ENCODE measurements at places on chromosomes 12 and 14.

DNA sequence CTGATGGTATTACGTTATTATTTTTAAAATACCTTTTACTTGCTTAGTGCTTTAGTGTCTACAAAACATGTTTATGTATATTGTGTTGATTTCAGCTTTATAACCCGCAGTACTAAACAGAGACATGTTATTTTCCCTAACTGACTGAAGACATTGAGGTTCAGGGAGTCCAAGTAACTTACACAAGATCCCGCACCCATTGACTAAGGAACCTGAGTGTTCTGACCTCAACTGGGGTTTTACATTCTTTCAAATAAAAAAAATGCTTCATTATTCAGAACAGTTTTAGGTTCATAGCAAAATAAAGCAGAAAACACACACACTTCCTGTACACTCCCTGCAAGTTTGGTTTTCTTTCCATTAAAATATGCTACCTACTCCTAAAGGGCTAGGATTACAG lies 60.4 kb upstream of the METAP2 start:
- no peak for DNase-seq

GRCh38 chr14:57526942-57527341 lies 33.3 kb upstream of the CCDC198 start:
- DNase-seq, result no peak

GRCh38 chr14:59360923-59361794 lies 104.0 kb downstream of the GPR135 start:
- DNase-seq, result peak; percentile 82

- DNase-seq, result peak; percentile 89
These were observed 111.2 kb downstream of the LGMN start for GRCh38 chr14:92637228-92637627.

- DNase-seq, result no peak
These were observed 7.6 kb downstream of the EVL start for GRCh38 chr14:100072783-100073346.

- DNase-seq, result no peak
These were observed 24.9 kb upstream of the TMED2 start for GRCh38 chr12:123559468-123559867.

DNA sequence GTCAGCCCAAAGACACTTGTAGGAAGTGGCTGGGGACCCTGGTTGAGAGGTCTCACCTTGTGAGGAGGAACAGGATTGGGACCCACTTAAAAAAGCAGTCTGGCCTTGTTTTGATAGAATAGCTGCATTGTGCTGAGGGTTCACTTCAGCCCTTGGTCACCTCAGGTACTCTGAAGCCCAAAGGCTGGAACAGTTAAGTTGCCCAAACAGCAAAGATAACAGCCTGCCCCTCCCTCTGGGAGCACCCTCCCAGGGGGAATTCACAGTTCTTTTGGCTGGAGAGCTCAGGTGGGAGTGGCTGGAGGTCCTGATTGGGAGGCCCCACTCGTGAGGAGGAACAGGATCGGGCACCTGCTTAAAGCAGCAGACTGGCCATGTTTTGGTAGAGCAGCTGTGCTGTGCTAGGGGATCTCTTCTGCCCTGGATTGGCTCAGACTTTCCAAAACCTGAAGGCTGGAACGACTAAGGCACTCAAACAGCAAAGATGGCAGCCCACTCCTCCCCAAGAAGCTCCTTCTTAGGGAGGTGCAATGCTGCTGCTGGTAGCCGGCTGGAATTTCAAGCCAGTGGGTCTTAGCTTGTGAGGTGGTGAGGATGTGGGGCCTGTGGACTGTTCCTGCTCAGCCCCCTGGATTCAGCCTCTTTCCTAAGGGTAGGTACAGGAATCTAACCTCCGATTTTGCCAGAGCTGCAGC lies 143.8 kb upstream of the SLC38A2 start:
- no peak for DNase-seq

DNA sequence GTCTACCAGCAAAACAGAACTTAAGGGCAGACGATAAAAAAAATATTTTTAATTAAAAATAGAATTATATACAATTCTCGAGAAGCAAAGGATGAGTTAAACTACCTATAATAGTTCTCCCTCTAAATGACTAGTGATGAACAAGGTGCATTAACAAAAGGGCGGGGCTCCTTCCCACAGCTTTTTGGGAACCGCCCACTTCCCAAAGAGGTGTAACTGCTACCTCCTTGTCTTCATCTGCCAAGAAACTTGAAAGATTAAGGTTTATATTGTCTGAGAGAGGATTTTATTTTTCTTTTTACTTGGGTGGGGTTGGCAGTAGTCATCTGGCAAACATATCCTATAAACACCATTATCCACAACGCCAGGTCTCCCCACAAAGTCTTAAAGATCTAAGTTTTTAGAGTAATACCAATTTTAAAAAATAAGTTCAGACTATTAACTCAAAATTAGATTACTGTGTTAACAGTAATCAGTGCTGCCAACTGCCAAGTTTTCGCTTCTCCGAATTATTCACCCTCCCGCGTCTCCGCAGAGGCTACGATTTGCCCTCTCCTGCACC lies 938 bp downstream of the RALGAPA1 start:
- no peak for DNase-seq

DNA sequence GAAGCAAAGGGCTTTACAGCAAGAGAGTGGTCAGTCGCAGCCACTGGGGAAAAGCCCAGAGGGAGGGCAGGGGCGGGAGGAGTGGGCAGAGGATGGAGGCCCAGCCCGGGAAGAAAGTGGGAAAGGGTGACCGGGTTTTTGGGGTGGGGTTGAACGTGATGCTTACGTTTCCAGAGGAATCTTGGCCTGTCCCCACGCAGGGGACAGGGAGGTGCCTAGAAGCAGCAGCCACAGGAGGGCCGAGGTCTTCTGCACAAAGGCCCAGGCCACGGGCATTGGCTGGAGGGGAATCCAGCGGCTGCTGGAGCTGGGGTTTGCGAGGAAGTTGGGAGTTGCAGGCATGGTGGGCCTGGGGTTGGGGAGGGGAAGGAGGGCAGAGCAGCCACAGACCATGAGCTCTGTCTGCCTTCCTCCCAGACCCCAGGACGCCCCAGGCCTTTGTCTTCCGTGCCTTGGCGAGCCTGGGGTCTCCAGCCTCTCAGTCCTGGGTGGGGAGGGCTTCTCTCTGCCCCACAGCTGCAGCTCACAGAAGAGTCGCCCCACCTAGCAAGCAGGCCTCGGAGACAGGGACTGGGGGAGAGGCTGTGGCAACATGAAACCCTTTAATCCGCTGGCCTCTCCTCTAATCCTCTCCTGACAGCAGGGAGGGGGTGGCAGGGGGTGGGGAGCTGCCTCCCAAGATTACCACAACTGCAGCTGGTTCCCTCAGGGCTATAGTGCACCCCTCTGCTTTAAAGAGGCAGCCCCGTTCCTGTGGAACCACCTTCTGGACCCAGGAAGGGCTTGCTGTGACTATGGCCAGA lies at the start of gene CACNA2D4:
CACNA2D4 (minus strand) TSS at position 572 of the 803 bp plus-strand sequence; CDS start at position 393, 179 bp downstream.
- DNase-seq, result no peak

DNA sequence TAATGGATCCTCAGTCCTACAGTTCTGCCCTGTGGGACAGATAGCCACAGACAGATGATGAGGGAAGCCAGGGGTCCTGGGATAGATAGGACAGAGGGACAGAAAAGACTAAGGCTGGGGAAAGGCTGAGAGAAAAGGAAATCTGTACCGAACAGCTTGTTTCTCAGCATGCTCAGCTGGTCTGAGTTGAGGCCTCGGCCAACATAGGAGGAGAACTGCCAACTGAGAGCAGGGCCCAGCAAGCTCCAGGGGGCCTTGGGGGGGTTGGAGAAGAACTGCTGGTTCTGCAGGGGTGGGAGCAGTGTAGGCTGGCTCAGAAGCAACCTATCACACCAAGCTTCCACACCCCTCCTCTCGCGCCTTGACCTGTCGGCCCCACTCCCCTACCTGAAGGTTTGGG lies 10.1 kb downstream of the IL23A start:
- DNase-seq, result no peak

GRCh38 chr12:27981874-27982273 lies 9.3 kb upstream of the PTHLH start:
- DNase-seq, result no peak

DNA sequence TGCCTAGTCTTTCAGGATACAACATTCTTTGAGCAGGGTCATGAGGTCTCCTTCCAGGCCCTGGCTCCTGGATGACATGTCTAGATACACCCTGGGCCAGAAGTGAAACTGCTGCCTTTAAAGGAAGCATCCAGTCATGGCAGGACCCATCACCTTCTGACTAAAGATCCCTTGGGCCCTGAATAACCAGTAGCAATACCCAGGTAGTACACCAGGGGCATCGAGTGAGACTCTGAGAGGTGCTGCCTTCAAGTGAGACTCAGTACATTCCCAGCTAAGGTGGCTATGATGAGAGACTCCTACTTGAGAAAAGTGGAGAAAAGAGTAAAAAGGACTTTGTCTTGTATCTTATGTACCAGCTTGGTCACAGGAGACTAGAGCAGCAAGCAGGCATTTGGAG lies 23.5 kb downstream of the OR6C68 start:
- no peak for DNase-seq

DNA sequence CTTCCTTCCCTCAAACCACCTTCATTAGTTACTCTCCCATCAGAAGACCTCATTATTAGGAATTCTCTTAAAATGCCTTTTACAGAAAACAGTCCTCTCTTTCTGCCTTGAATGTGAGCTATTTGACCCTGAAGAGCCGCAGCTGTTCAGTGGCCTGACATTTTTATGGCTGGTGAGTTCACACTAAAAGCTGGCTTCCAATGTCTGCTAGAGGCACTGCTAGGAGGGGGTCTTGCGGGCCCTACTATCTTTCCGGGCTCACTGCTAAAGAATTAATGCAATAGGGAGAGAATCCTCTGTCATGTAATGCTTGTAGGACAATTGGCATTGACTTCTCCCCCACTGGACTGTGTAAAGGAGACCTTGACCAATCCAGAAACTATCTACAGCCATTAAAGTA lies 87.7 kb downstream of the GPR135 start:
- DNase-seq, result no peak

DNA sequence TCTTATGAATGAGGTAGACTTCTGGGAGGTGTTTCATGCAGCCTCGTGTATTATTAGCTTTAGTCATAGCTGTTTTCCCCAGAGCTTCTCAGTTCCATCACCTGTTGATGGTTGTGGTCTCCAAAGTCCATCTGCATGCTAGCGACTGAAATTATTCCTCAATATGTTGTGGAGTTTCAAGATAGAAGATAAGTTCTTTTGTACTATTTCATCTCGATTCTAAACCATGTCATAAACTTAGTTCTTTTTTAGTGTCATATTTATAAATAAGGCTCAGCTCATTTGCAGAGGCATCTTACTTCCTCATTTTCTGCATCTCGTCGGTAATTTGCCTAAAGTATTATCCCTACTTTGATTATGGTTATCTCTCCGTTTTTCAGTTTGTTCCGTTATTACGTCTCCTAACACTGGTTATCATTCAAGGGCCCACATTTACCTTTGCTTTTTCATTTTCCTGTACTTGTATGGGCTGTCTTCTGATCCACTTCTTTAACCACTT lies 119.1 kb downstream of the ITPR2 start:
- DNase-seq, result no peak

- DNase-seq, result no peak
These were observed 120.0 kb downstream of the DNAI7 start for GRCh38 chr12:25074954-25075353.

GRCh38 chr12:67943141-67943892 lies 45.9 kb upstream of the IFNG-AS1 start:
- peak; percentile 83 for DNase-seq

DNA sequence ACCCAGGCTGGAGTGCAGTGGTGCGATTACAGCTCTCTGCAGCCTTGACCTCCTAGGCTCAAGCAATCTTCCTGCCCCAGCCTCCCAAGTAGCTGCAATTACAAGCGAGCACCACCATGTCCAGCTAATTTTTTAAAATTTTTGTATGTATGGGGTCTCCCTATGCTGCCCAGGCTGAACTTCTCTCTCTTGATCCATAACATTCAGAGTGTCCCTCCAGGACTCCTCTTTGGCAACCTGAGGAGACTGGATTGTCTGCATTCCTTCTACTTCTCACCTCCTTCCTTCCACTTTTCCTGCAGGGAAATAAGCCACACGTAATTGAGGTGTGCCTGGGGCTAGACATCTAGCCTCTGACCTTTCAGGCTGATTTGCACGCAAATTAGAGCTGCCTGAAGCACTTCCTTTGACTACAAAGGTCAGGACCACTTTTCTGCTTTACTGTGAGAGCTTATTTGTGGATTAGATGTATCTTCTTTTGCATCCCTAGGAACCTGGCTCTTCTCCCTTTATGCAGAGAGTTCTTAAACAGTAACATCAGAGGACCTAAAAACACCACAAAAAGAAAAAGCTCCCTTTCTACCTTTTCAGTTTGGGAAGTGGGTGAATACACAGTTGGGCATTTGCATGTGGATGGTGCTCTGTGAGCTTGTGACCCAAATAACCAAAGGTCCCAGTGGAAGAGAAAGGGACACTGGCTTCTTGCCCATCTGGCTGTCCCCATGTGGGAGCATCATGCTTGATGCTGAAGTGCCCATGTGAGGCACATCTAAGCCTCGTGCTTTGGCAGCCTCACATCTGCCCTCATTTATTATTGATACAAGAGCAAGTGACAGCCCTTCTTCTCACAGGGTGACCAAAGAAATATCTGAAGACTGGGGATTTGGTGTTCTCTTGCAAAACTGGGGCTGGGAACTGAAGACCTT lies 33.5 kb downstream of the PYGL start:
- DNase-seq, result no peak

GRCh38 chr14:22399776-22400175 lies 189.2 kb downstream of the DAD1 start:
- no peak for DNase-seq

- DNase-seq, result no peak
These were observed 82.5 kb upstream of the KICS2 start for GRCh38 chr12:64304571-64304970.

- DNase-seq, result no peak
These were observed 123.1 kb upstream of the KRR1 start for GRCh38 chr12:75634244-75635222.

DNA sequence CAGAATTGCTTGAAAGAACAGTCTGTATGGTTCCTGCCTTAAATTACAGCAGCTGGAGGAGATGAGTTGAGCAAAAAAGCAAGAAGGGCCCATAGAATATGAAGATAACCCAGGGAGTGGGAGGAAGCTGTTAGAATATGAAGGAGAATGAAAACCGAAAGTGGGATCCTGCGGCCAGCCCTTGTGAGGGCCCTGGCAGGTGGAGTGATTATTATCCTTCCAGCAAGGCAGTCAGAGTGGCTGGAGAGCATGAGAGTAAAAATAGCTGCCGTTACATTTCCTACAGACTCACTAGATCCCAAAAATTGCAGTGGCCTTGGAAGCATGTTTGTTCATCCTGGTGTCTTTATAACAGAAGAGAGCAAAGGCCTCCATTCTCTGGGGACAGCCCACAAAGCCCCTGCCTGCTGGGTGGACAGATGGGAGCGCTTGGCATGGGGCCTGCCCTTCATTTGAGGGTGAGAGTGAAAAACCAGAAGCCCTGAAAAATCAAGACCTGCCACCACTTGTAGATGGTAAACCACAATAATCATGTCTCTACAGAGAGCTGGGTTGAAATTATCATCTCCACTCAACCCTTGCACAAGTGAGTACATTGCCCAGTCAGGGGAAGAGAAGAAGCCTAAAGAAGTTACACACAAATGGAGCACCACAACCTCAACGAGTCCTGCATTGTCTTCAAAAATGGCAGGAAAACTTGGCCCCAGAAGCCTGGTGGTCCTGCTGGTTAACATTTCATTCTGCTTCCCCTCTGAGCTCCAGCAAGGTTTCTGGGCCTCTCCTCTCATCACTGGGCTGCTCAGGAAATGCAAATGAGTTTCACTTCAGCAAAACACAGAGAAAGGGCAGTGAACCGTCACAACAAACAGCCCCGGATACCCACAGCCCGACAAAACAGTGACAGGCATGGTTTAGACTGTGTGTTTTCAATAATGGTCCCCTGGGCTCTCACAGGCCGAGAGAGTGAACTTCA lies 20.5 kb downstream of the ZDHHC22 start:
- DNase-seq, result peak; percentile 66

GRCh38 chr14:65880507-65880906 lies 468.0 kb downstream of the FUT8 start:
- DNase-seq, result no peak
